Activated T-helper 9 cell treated with anti-CD3 and anti-CD28 coated beads, Interleukin-2, amount 50 U/mL, for 16 hours (primary cell): ENCODE measurements at places on chromosomes 2 and 18.

DNA sequence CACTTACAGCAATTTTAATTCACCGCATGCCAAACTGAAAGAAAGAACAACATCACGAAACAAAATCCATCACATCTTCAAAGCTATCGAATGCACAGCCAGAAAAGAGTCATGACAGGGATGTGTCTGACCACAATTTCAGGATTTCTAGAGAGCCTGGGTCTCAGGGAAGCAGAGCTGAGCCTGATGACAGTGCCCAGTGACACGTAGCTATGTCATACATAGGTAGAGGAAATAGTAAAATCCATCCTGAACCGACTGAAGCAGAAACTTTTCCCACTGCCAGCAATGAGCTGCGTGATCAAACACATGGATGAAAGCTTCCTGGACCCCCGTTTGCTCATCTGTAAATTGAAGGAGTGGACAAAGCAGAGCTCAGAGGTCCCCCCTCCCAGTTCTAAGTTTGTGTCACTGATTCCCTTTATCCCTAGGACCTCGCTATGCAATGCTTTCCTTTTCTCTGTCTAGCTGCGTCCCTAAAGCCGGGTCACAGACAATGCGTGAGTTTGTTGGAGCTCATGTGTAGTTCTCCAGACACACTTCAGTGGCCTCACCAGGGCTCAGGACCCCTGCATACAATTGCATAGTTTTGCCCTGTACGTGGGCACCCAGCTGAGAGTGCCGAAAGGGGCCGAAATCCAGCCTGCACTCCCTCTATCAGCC lies 37.6 kb downstream of the CCBE1 start:
- DNase-seq: no peak

DNA sequence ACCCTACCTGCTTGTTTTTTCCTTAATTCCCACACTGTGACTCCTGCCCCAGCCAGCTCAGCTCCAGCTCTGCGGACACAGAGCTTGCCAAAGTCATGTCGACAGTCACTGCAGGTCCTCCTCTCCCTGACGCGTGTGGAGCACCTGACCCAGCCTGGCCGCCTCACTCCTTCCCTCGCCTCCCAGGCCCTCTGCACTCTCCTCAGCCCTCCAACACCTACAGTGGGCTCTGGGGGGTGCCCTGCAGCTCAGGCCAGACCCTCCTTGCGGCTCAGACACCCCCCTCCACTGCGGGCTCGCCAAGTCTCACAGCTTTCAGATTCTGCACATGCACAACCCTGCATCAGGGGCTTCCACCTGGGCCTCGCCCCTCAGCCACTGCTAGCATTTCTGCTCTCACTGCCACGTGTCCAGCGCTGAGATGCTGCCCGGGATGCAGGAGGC lies 68.3 kb downstream of the NDUFA10 start:
- no peak for DNase-seq

- DNase-seq: no peak
These were observed 208.2 kb upstream of the REV1 start for GRCh38 chr2:99697811-99698568.

DNA sequence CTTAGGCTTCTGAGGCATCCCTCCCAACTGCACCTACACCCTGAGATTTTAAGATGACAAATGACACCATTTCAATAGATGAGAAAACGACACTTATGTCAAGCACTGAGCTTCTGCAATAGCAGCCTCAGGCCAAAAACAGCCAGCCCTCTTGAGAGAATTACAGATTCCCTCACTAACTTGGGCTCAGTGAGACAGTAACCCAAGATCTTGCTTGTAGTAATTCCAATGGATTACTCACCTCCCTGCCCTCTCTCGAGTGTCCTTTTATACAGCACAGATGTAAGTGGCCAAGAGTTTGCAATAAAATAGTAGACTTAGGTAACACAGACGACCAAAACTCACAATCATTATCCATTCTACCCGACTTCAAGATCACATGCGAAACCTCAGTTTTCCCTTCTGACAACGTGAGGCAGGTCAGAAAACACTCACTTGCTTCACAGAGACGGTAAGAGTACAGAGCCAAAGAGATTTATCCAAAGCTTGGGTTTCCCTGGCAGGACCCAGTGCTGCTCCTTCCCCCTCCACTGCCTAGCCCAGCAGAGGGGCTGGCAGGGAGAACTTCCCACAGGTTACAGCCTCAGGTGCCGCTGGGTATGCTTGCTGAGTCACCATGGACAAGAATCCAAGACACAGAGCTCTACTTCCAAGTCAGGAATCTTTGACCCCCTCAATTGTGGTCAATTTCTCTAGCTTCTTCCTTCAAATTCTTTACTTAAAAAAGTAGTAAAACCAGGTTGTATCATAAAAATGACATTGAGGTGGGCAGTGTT lies 181.4 kb downstream of the MYO5B start:
- no peak for DNase-seq

- DNase-seq: no peak
These were observed 10.6 kb upstream of the IHH start for GRCh38 chr2:219071131-219071816.

DNA sequence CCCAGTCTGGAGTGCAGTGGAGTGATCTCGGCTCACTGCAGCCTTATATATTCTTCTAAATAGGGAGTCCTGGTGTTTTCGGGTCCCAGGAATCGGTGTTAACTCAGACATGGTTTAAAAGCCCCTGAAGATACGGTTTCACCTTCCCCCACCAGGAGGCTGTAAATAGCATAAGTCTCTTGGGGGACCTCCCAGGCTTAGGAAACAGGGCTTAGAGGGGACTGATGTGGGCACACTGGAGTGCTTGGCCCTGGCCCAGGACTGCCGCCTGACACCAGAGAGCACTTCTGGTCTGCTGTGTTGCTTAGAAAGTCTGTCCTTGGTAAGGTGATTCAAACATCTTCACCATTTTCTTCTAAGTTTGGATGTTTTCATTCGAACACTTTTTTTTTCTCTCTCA lies 39.7 kb upstream of the MAP4K4 start:
- DNase-seq: no peak

DNA sequence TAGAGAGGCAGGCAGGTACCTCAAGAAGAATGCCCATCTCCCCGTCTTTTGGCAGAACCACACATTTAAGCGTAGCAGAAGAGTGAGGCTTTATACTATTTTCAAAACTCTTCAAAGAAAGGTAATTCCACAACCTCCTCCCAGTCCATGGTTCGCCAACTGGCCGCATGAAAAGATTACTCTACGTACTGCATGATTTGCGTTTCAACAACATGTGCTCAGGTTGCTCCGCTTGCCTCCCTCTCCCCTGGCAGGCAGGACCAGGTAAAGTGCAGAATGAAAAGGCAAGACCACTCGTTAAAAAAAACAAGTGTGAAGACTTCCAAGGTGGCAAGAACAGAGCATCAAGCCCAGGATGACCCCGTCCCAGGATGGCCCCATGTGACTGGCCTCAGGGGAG lies 143.7 kb downstream of the SP3 start:
- DNase-seq: no peak

- DNase-seq: no peak
These were observed 448.1 kb upstream of the NXPH2 start for GRCh38 chr2:139228276-139228675.

- no peak for DNase-seq
These were observed 144.7 kb downstream of the GLI2 start for GRCh38 chr2:120880381-120880780.

DNA sequence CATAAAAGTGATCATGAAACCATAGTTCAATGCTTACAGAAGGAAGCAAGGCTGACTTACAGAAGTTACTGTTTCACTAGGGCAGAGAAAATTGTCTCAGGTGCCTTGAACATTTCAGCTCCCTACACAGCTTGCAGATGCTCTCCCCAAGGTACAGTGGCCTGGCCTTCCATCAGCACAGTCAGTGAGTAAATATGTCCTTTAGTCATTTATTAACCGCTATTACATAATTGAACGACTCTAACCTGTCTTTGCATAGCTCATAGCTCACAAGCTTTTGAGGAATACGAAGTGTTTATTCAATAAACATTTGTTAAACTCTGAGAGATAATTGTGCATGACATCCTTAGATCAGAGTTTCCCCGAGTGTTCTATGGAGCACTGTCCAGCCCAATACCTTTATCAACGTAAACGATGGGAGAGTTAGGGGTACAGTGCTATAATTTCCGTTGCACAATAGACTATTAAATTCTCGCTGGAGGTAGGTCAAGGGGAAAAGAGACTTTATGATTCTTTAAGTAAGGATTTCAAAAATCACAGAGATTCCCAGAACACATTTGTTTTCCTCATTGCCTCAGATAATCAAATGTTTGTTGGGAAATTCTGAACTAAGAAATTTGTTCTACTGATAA lies 677.8 kb downstream of the TSN start:
- DNase-seq: no peak

DNA sequence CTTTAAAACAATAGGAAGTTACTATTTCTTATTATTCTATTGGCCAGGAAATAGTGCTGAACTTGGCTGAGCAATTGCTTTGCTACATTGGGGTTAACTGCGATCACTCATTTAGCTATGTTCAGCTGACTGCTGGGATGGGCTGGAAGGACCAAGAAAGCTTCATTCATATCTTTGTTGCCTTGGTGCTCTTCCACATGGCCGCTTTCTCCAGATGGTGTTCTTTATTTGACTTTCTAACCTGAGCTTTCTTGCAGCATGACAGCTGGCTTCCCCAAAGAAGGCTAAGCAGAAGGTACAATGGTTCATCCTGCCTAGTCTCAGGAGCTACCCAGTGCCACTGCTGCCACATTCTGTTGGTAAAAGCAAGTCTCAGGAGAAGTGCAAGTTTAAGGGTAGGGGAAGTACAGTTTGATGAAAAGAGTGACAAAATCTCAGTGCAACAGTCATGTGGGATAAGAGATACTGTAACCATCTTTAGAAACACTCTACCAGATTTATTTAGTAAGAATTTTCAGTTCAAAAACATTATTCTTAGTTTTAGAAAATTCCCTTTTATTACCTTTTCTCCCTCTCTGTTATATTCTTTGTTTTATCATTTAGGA lies 180.6 kb upstream of the RBMS1 start:
- DNase-seq: no peak

DNA sequence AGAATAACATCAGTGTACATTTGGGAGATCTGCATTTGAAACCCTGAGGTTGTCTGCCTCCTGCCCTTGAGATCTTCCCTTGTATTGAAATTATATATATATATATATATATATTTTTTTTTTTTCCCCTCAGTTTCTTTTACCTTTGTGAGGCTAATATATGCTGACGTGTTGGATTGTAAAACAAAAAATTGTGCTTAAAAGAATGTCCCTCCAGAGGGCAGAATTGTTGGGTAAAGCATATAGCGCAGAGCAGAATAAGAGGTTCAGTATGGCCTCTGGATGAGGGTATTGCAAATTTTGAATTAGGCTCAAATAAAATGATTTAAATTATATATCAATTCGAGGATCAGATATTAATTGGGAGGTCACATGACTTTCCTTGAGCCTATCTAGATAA lies 12.4 kb downstream of the NABP1 start:
- no peak for DNase-seq

DNA sequence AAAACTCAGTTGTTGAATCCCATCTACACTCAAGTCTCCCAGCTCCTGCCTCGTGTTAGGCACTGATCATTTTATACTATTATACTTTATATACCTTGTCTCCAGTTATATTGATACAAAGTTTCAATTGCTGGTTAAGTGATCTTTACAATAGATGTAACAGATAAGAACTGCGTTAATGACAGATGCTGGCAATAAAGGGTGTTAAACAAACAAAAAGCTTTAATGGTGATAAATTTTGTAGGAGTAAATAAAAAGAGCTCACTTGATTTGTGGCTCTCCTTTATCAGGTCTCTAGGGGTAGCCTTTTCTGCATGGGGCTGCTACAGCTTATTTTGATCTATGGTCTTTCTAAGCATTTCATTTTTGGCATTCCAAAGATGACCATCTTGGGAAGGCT lies 106.9 kb upstream of the GAREM1 start:
- no peak for DNase-seq

- no peak for DNase-seq
These were observed 101.7 kb upstream of the FZD7 start for GRCh38 chr2:201931951-201932350.

- DNase-seq: no peak
These were observed 701.1 kb upstream of the KLHL29 start for GRCh38 chr2:22683914-22684313.

GRCh38 chr2:96499061-96499960 lies 5.8 kb downstream of the NEURL3 start:
- no peak for DNase-seq

DNA sequence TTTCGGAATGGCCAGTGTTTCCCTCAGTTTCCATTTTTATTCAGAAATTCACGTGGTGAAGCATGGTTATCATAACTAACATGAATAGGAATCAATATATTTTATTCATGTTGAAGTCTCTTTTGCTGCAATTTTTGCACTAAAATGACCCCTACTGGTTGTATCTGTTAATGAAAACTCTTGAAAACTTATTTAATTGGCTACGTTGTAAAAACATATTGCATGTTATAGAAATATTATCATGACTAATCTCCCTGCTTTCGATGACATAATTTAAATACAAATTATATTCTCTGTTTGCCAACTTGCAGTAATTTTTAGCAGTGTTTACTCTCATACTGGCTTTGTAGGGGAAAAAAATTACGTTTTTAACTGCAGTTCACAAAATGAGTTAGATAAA lies 3.5 kb downstream of the CRIM1 start:
- no peak for DNase-seq

GRCh38 chr2:149732001-149732685 lies 144.6 kb upstream of the MMADHC start:
- no peak for DNase-seq

DNA sequence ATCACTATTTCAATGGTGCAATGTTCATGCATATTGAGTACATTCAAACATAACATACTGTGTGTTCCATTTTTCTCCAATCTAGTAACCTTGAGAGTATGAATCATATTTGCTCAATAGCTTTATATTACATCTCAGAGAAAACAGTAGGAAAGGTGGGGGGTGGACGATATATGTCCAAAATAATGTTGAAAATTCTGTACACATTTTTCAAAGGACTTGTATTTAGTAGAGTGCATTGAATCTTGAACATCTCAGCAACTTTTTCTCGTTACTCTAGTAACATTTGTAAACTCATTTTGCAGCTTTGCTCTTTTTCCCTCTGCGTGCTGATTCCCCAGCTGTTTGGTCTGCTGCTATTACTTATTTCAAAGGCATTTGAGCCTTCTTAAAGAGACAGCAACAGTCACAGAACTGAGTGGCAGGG lies 1487.0 kb downstream of the LRP1B start:
- no peak for DNase-seq

GRCh38 chr2:54589340-54590215 lies 133.5 kb downstream of the SPTBN1 start:
- DNase-seq: no peak

GRCh38 chr2:12066116-12066515 lies 319.7 kb downstream of the LPIN1 start:
- no peak for DNase-seq

- DNase-seq: no peak
These were observed at the start of gene MATN3 for GRCh38 chr2:20012282-20013125. Gene MATN3, minus strand, starts transcription at chr2:20012668. Its CDS starts 37 bp downstream, at chr2:20012631.
